Bone marrow (tissue), 2 donors: ENCODE measurements at places on chromosomes 4 and X.

GRCh38 chrX:12210971-12211370 is 72.7 kb downstream of the FRMPD4 start:
- no peak for DNase-seq

DNA sequence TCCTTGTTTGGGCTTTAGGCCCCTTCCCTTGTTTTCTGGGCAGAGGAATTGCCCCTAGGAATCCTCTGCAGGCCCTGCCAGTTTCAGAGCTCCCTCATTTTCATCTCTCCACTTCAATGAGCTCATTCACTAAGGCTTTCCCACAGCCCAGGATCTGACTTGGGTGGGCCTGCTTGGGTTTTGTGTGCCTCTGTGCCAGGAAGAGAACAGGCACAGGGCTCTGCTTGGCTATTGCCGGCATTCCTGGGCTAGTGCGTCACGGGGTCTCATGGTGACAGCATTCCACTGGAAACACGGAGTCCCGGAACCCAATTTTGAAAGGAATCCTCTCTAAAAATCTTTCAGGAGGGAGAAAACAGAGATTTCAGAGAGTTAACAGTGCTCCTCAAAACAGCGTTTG is 150.5 kb downstream of the VCX3A start:
- DNase-seq = no peak

DNA sequence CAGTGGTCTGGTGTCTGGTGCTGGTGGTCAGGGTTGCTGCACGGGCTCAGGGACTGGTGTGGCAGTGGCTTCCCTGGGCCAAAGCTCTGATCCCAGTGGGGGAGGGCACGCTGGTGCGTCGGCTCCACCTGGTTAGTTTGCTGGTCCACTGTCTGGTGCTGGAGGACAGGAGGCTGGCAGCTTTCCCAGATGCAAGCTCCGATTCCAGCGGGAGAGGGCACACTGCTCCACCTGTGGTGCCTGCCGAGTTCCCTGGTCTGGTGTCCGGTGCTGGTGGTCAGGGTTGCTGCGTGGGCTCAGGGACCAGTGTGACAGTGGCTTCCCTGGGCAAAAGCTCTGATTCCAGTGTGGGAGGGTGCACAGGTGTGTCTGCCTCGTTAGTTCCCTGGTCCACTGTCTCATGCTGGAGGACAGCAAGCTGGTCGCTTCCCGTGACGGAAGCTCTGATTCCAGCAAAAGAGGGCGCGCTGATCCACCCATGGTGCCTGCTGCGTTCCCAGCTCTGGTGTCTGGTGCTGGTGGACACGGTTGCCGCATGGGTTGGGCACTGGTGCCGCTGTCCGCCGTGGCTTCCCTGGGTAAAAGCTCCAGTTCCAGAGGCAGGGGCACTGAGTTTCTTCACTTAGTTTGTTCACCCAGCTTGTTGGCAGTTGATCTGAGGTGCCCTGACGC is 5.8 kb downstream of the VMA21 start:
- DNase-seq = no peak

GRCh38 chrX:53013291-53013690 is 35.3 kb upstream of the GPR173 start:
- DNase-seq = no peak

GRCh38 chr4:27008679-27009078 is 148.0 kb downstream of the STIM2 start:
- no peak for DNase-seq

DNA sequence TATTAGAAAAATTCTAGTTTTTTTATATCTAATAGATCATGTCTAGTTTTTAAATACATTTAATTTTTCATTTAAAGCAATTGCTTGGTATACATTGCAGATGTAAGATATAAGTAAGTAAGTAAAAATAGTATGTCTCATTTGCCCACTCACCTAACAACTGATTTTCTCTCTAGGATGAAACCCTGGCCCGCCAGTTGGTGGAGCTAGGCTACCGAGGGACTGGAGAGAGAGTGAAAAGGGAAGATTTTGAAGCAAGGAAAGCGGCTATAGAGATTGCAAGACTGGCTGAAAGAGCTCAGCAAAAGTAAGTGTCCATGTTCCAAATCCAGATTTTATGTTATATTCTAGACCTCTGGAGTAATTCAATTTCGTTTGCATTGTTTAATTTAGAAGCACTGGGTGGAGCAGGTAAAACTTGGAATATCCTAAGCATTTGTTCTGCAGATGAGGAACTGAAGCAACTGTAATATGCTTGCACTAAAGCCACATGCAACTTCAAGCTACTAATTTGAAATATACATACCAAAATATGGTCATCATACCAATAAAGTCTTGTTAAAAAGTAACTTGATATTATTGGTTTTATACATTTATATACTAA is 27.1 kb downstream of the CFAP299 start:
- DNase-seq = peak; percentile 14

- no peak for DNase-seq
These were observed 83.0 kb upstream of the IL13RA1 start for GRCh38 chrX:118644378-118644777.

GRCh38 chrX:153885208-153885787 is 675 bp downstream of the L1CAM start:
- no peak for DNase-seq

GRCh38 chr4:173159791-173160190 is 8.8 kb upstream of the GALNT7 start:
- DNase-seq = no peak

- no peak for DNase-seq
These were observed 403.1 kb downstream of the PDGFC start for GRCh38 chr4:156568484-156568883.

DNA sequence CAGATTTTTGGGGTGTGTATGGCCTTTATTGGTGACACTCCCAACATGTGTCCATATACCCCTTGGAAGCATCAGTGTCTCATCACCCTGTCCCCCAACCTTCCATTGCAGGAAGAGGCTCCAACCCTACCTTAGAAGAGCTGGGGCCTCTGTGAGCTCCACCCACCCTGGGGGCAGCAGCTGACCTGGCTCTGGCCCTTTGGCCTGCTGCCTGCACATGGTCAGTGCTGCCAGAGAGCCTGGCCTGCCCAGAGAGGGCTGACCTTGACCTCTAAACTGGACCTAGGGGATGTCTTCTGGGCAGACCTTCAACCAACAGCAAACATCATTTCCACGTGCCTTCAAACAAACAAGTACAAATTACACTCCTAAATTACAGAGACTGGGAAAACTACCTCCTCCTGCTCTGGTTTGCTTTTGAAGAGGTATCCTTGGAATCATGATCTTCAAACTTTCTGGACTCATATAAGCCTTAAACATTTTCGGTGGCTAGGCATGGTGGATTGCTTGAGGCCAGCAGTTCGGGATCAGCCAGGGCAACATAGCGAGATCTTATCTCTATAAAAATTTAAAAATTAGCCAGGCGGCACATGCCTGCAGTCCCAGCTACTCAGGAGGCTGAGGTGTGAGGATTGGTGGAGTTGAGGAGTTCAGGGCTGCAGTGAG is 27.3 kb upstream of the KIAA0232 start:
- no peak for DNase-seq

DNA sequence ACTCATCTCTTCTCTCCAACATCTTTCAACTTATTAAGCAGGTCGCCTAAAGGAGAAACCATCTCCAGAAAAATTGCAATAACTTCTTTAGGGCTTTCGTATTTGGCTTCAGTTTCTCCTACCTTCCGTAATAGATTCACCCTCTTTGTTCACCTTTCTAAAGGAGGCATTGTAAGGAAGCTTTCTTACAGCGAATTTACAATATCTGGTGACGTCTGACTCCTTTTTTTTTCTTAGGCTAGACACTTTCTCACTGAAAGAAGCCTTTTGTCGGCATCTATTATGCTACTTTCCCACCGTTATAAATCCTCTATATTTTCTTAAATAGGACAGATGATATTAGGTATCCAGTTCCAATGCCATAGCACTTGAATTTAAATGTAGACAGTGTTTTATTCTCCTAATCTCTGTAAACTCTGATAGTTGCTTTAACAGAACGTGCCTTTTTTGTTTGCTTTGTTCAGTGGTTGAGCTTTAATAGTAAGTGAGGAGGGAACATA is 302.4 kb downstream of the IL1RAPL1 start:
- DNase-seq = no peak

DNA sequence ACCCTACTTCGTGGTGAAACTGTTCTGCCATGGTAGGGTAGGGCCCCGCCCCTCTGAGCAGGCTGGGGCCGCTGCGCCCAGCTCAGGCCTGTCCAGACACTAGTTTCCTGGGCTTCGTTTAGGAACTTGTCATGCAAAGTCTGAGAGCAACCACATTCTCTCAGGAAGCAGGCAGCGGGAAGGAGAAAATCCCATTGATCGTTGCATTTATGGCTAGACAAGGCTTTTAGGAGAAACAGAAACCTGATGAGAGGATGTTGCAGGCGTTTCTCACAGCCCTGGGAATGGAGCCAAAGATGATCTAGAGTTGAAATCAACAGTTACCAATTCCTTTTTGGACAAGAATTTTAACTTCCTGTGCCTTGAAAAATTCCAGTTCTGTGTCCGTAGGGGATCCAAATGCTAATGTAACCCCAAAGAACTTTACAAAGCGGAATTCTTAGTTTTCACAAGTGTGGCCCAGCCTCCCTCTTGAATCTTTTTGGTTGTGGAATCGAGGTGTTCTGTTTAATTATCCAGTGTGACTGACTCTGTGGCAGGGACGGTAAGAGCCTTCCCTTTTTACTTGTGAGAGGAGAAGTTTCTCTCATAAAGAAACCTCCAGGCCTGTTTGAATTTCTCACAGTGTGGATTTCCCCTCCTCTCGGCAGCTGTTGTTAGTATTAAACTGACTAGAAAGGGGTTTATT is 4.5 kb upstream of the CXCL9 start:
- no peak for DNase-seq

- no peak for DNase-seq
These were observed 86.9 kb downstream of the MAB21L2 start for GRCh38 chr4:150668824-150669223.

DNA sequence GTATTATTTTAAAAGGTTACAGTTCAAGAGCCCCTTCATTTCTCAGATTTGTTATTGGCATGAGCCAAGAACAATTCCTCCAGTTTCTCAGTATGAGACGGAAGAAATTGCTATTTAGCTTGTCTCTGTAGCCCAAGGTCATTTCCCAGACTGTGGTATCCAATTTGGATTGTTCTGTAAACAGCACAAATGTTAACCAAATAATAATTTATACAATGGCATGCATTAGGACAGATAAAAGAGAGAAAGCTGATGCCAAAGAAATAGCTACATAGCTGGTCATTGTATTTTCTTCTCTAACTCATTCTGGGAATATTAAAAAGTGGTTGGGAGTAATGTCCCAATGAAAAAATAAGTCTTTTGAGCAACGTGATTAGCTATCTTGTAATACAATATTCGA is 134.6 kb upstream of the NPY2R start:
- no peak for DNase-seq

- DNase-seq = no peak
These were observed 194.0 kb upstream of the CASK start for GRCh38 chrX:42117318-42117717.

DNA sequence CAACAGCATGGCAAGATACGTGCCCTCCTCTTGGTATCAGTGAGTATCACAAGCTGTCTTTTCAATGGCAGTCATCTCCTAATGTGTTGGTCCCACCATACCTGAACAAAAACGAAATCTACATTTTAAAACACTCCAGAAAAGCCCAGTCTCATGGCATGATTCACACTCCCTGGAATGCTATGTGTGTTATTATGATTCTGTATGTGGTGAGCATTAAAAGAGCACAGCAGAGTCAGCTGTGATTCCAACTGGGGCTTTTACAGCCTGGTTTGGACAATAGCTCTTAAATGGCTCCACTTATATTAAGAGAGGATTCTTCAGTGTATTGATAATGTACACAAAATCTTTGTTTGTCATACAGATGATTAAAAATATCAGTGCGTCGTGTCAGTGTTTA is 274.1 kb upstream of the GK2 start:
- DNase-seq = no peak

DNA sequence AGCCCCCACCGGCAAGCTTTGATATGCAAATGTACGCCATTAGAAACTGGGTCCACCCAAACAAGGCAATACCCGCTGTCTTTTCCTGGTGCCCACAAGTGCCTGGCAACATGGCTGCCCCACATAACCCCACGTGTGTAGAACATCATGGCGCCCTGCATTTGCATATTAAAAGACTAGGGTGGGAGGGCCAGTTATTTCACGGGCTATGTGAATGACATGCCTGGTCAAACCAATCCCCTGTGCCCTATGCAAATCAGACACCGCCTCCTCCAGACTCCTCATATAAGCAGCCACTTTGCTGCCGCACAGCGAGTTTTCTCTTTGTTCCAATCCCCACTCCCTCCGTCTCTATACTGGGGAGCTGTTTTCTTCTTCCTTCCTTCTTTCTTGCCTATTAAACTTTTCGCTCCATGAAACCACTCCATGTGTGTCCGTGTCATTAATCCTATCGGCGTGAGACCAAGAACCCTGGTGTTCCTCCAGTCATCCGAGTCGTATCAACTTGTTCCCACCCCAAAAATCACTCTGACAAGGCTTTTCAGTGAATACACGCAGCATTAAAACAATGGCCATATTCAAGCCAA is 112.6 kb upstream of the SORBS2 start:
- DNase-seq = no peak

GRCh38 chrX:96807318-96807717 is 76.4 kb upstream of the RPA4 start:
- no peak for DNase-seq

- no peak for DNase-seq
These were observed 18.4 kb downstream of the DKK2 start for GRCh38 chr4:107017443-107018343.

DNA sequence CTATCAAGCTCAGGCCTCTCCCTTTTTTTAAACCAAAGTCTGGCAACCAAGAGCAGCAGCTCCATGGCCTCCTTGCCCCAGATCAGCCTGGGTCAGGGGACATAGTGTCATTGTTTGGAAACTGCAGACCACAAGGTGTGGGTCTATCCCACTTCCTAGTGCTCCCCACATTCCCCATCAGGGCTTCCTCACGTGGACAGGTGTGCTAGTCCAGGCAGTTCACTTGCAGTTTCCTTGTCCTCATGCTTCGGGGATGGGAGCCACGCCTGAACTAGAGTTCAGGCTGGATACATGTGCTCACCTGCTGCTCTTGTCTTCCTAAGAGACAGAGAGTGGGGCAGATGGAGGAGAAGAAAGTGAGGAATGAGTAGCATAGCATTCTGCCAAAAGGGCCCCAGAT is 21.5 kb downstream of the SLC34A2 start:
- no peak for DNase-seq

- DNase-seq = no peak
These were observed 55.6 kb upstream of the FRAS1 start for GRCh38 chr4:78001531-78001930.

GRCh38 chr4:118589471-118590055 is 95.6 kb upstream of the METTL14 start:
- no peak for DNase-seq

DNA sequence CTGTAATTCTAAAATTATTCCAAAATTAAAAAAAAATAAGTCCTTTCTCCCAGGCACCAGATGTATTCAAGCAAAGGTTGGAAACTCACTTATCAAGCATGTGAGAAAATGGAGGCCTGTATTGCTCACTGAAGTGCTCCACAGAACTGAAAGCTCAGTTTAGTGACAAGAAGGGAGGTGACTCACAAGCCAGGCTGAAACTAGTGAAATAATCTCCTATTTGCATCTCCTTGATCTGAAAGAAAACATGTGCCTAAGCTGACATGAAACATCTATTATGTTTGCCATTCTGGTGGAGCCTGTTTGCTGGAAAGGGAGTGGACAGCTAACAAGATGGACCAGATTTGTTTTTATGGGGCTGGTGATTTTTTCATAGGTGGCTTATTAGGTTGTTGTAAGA is 54.0 kb upstream of the AMELX start:
- no peak for DNase-seq

- no peak for DNase-seq
These were observed 34.4 kb downstream of the NEXMIF start for GRCh38 chrX:74890676-74891430.

- no peak for DNase-seq
These were observed 6.6 kb downstream of the SCML1 start for GRCh38 chrX:17743913-17744312.
